ENCODE measurements at places on chromosomes 11 and 22.

- no peak for DNase-seq
These were observed 30.2 kb upstream of the ACCSL start for GRCh38 chr11:44017443-44018126.

DNA sequence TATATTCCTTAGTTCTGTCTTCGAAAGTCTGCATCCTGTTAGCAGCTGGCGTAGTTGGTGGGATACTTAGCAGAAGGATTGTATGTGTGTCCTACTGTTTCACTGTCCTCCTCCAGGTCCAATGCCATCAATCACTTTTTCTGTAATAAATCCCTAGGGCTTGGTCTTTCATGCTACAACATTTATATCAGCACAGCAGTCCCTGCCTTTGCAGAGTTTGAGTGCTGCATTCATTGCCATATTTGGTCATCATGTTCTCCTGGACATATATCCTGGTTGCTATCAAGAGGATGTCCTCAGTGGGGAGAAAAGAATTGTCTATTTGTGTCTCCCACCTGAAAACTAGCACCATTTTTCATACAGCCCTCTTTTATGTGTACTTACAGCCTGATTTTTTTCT lies 67.0 kb downstream of the OR5AK2 start:
- no peak for DNase-seq

DNA sequence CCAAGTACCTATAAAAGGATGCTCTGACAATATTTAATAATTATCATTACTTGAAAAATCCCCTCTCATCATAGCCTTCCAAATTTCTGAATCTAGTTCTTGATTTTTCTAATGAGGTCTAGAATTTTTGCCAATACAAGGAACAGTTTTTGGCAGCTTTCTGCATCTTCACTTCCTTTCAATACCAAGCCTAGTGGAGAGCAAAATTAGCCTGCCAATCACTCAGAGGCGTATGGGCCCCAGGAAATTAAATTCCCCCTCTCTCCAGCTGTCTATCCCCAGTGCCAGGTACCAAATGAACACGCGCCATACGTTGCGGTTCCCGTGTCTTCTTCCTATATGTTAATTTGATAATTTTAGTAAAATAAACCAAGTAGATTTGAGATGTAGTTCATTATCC lies 293.9 kb downstream of the NTM start:
- DNase-seq = no peak

DNA sequence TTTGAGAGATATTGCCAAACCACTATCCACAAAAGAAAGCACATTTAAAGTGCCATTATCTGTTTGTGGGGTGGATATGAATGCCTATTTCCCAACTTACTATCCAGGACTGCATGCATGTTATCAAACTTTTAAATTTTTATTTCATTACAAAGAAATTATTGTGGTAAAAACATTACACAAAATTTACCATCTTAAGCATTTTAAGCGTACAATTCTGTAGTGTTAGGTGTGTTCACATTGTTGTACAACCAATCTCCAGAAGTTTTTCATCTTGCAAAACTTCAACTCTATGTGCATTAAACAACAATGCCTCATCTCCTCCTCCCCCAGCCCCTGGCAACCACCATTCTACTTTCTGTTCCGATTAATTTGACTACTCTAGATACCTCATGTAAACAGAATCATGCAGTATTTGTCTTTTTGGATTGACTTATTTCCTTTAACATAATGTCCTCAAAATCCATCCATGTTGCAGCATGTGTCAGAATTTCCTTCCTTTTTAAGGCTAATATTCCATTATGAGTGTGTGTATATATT lies 17.6 kb upstream of the CD44 start:
- DNase-seq = no peak

- no peak for DNase-seq
These were observed 1.5 kb downstream of the EML3 start for GRCh38 chr11:62610814-62611704.

DNA sequence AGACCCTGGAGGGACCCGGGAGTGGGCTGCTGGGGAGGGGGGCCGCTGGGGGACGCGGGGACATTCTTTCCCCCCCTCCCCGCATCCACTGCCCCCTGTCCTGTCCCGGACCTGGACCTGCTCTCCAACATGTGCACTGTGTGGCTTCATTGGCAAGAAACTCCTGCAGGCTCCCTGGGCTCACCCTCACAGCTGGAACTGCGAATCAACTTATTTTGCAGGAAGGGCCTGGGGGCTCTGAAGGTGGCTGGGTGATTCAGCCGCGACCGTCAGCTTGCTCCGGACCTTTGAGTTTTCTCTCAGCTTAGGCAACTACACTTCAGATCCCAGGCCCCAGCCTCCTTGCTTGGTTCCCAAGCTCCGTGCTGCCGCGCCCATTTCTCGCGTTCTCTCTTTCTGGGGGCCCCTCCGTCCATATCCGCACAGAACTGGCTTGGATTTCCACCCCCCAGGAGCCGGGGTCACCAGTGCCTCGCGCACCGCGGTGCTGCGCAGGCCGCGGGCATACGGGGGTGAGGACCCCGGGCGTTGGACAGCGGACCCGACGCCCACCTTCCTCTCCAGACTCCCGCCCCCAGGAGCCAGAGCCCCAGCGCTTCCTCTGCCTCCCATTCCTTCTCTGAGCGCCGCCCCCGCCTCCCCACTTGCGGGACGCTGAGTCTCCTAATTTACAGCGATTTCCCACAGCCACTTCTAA lies 471 bp upstream of the AHNAK start:
- DNase-seq = no peak

GRCh38 chr11:124194293-124195188 lies 11.4 kb downstream of the OR10D3 start:
- DNase-seq = no peak

DNA sequence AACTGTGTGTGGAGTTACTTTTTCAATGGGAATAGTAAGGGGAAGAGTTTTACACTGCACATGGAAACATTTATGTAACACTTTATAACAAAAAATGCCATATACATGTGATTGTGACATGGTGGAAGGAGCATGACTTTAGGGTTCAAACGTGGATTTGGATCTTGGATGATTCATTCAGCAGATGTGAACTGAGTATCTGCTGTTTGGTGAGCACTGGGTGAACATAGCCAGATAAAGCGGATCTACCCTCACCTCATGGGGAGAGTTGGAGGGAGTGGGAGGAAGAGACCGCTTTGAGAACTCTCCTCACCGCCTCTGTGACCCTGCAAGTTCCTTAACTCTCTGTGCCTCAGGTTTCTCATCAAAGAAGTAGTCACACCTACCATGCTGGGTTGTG lies 3.1 kb downstream of the NAA40 start:
- DNase-seq = no peak

- no peak for DNase-seq
These were observed 424.7 kb downstream of the FAM181B start for GRCh38 chr11:82308979-82309378.

DNA sequence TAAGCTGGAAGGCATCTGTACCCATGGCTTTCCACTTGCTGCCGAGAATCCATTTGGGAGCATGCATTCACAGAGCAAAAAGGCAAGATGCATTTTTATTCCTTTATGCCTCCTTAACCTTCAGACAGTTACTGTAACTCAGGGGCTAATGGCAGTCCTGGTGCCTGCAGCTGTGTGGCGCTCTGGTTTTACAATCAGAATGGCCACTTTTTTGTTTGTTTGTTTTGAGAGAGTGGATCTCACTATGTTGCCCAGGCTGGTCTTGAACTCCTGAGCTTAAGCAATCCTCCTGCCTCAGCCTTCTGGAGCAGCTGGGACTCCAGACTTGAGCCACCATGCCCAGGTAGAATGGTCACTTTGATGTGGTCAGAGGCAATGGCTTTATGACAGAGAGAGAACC lies 101.8 kb downstream of the NAV2 start:
- DNase-seq = no peak

DNA sequence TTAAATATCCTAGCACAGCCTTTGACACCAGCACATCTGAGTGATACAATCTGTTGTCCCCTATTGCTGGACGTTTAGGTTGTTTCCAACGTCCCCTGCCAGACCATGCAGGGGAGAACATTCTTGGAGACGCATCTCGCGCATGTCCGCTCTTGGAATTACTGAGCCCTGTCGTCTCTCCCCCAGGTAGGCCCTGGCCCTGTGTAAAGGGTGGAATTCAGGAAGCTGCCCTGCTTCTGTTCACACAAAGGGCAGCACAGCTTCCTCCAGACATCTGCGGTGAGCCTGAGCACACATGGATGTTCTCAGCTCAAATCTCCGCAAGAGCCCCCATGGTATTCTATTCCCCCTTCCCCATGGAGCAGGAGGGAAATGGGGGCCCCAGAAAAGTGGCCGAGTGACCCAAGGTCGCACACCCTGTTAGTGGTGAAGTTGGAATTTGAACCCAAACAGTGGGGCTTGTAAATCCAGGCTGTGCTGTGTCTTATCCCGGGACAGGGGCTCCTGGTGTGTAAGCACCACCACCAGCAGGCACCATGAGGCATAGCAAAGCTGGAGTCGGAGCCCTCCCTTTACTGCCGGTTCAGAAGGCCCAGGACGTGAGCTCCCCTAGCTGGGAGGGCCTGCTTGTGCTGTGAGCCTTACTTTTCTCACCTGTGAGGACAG lies 5.0 kb upstream of the FGF19 start:
- no peak for DNase-seq

DNA sequence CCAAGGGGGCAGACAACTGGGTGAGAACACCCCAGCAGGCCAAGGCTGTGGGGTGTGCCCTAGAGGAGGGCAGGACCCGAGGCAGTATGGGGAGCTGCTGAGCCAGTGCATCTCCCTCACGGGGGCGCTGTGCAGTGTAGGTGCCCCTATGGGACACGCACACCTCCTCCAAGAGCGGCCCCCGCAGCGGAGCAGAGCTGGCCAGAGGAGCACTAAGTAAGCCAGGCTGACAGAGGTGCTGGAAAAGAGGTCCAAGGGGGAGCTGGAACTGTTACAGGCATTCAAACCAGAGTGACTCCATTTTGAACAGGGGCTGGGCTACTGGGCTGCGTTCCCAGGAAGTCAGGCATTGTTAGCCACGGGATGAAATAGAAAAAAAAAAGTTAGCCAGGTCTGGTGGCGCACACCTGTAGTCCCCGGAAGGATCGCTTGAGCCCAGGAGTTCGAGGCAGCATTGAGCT lies 41.8 kb downstream of the TST start:
- peak; percentile 71 for DNase-seq

DNA sequence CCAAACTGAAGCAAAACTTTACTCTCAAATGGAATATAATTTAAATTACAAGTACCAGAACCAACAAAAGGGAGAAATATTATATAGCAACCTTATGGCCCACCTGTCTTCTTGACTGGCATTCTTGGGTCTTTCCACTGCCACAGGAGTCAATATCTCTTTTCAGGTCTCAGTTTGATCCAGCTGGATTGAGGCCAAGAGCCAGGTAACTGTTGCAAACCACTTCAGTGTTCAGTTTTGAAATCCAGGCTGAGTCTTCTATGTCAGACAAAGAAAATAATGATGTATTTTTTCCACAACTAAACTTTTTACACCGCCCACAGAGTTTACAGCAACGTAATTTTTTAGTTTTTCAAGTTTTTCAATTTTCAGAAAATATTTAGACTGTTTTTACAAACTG lies 648 bp downstream of the DLG2 start:
- DNase-seq = no peak

DNA sequence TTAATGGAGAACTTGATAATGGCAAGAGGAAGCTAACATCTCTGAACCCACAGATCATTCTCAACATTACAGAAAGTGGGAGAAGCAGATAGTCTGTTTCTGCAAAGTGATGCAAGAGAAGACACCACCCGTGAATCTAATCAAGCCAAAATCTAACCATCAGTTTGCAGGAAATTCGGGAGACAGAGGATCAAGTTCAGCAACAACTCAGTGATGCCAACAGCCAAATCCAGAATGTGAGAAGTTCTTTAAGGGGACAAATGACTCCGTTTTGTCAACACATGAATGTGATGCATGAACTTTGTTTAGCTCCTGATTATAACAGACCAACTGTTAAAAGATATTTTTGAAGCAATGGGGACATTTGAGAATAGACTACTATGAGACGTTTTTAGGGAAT lies 95.2 kb upstream of the LDLRAD3 start:
- no peak for DNase-seq

- DNase-seq = no peak
These were observed 6.6 kb downstream of the WT1 start for GRCh38 chr11:32428665-32429303.

DNA sequence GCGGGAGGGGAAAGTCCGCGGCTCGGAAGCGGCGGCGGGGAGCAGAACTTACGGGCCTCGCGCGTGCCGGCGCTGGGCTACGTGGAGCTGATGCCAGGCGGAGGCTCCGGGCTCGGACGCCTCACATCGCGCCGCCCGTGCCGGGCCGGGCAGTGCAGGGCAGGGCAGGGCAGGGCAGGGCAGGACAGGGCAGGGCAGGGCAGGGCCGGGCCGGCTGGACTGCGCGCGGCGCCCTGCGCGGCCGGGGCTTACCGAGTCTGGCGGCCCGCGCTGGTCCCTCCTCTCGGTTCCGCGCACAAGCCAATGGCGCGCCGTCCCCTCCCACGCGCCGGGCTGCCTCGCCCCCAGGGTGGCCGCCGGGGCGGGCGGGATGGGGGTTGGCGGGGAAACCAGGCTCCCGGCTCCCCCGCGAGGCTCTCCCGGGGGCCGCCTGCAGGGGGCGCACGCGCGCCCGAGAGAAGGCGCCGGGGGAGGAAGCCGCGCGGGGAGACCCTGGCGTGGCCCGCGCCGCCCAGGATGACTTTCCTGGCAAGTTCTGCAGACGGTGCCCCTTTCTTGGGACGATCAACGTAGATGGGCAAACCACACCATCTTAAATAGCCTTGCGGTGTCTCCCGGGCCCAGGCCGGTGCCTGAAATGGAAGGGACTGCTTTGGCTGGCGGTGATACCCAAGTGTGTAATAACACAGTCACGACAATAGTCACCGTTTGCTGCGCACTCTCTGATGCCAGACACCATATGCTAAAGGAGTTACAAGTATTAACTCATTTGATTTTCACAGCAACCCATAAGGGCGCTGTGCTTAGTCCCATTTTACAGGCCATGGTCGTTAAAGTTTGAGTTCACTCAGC lies at the start of gene TP53I11:
TSS of gene TP53I11 (minus strand) at position 259 of the 852 bp plus-strand sequence. CDS start 12,548 bp downstream, outside the sequence.
- DNase-seq = peak; percentile 44

DNA sequence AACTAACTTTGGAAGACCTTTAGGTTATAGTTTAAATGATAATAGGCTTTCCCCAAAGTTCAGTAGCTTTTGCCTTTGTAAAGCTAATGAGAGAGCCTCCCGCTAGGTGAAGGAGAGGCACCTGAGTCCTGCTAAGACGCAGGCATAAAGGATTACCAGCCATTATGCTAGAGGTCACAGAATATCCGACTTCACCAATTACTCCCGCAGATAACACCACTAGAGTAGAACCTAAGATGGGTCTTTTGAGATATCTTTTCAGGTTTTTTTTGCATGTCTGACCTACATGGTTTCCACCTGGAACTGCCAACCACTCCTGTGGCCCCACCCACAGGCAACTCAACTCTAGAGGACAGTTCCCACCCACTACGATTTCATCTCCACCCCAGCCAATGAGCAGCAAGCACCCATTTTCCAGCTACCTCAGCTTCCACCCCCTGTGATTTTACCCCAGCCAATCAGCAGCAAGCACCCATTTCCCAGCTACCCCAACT lies 314.3 kb downstream of the BRD1 start:
- no peak for DNase-seq

GRCh38 chr11:84687433-84687832 lies 939.7 kb downstream of the DLG2 start:
- no peak for DNase-seq

Measured in central memory CD8-positive, alpha-beta T cell (primary cell).